Activated effector memory CD4-positive, alpha-beta T cell treated with anti-CD3 and anti-CD28 coated beads, Interleukin-2, amount 50 U/mL, for 16 hours (primary cell): ENCODE measurements at places on chromosomes 13 and 19.
A peak's percentile ranks its signal among the peaks of the same experiment; 100 is the strongest.

- DNase-seq: peak; percentile 91
Observed at GRCh38 chr19:10230173-10230860, 814 bp downstream of the S1PR2 start.

GRCh38 chr13:84366506-84366905, 484.2 kb upstream of the SLITRK1 start:
- no peak for DNase-seq

GRCh38 chr13:45490068-45490467, 25.3 kb downstream of the COG3 start:
- no peak for DNase-seq

GRCh38 chr19:4738734-4739133, 15.1 kb upstream of the DPP9 start:
- DNase-seq: no peak

- DNase-seq: no peak
Observed at GRCh38 chr13:30841154-30841553, 64.9 kb upstream of the MEDAG start.
